Activated T-helper 1 cell treated with anti-CD3 and anti-CD28 coated beads, Interleukin-2, amount 50 U/mL, for 16 hours (primary cell): ENCODE measurements at places on chromosomes 6 and 20.

GRCh38 chr6:148577687-148578488 lies 168.9 kb upstream of the UST start:
- DNase-seq: no peak

DNA sequence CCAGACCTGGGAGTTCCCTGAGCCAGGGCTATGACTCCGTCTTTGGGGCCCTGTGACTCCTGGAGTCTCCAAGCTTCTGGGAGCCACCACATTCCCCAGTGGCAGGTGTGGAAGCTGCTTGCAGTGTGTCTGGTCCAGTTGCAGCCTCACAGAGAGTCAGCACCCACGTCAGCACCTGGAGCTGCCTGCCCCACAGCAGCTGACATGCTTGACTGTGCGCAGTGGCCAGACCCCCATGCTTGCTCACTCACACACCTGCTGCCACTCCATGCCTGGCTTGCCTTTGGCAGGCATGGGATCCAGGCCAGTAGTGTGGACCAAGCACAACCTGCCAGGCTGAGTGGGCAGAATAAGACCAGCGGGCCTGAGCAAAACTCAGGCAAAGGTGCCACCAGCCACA lies 31.0 kb upstream of the ASIP start:
- DNase-seq: no peak

DNA sequence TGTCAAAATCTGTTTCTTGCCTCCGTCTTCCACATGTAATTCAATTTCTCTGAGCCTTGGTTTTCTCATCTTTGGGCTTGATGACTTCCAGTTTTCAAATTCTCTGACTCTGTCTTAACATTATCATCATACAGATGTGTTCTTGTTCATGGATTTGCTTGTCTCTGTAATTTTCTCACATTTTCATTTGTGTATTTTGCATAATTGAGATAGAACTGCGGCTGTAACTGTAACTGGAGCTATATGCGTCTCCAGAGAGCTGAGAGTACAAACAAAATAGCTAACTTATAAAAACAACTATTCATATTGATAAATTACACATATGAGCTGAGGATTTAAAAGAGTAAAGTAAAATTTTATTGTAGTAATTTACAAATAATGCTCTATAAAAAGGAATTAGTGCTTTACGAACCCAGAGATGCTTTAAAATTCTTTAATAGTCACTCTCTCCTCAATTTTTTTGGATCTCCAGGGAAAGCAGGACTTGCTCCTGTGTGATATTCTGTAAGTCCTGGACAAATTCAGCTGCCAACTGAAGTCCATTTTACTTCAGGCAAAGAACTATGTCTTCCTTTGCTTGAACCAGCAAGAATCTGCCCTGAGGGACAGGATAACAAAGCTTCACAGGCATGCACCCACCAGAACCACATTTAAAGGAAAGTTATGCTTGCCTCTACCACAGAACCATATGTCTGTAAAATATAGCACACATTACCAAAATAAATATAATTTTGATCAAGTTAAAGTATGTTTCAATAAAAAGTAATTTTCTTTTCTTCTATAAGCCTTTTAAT lies 288.3 kb downstream of the KHDC1L start:
- DNase-seq: no peak

GRCh38 chr6:157596886-157597285 lies 215.9 kb downstream of the ZDHHC14 start:
- no peak for DNase-seq

DNA sequence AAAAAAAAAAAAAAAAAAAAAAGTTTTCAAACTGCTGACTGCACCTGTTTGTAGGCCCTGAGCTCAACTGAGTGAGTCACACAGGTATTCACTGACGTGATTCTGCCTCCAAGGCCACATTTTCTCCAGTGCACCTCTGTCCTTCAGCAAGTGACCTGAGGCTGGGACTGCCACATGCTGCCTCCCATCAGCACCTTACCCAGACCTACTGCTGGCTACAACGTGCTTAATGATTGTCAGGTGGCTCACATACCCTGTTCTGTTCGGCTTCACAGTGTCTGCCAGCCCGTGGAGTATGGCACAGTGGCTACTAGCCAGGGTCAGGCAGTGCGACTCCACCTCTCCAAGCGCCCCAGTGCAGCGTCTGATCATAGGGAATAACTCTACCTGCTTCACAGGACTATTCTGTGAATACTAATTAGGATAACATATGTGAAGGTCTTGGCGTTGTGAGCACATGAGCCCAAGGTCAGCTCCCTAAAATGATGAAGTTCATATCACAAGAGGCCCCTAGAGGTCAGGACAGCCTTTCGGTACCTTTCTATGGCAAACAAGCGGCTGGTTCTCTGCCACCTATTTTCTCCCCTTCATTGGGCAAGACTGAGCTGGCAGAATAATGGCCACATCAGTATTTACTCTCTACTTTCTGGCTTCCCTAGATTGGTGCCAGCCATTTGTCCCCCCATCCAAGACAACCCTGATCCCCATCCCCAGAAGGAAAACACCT lies 28.1 kb downstream of the RIPOR3 start:
- DNase-seq: no peak

- DNase-seq: no peak
These were observed 19.4 kb downstream of the COL11A2 start for GRCh38 chr6:33172688-33173534.

DNA sequence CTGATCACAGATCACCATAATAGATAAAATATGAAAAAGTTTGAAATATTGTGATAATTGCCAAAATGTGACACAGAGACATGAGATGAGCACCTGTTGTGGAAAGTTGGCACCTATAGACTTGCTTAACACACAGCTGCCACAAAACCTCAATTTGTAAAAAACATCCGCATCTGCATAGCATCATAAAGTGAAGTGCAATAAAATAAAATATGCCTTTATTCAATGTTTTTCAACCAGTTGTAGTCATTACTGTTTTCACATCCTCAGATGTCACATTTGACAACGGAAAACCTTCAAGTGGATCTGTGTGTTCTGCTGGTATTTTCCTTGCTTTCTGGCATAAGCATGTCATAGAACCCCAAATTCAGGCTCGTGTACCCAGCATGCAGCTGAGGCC lies 50.2 kb upstream of the IFNGR1 start:
- no peak for DNase-seq

GRCh38 chr6:116633685-116634084 lies 17.4 kb downstream of the RSPH4A start:
- DNase-seq: no peak

DNA sequence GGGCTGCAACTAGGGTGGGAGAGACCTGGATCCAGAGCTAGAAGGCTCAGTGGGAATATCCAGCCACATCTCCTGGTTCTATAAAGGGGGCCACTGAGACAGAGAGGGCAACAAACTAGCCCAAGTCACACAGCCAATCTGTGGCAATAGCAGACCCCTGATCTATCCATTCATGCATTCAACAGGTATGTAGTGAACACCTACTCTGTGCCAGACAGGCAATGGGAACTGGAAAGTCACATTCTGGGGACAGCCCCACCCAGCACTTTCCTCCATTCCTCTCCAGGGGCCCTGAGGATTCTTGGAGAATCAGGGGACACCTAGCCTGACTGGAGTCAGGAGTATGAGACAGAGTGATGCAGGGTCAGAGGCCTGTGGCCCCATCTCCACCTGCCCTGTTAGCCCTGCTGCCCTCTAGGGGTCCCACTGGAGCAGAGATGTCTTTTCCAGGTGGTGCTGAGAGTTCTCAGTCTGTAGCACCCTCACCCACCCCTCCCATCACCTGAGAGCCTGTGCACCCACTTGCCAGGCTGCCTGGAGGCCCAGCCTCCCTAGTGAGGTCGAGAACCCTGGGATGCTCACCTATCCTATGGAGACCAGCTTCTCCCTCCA lies 13.6 kb downstream of the BPIFA2 start:
- no peak for DNase-seq

GRCh38 chr6:25476126-25476525 lies 175.9 kb upstream of the SCGN start:
- no peak for DNase-seq

DNA sequence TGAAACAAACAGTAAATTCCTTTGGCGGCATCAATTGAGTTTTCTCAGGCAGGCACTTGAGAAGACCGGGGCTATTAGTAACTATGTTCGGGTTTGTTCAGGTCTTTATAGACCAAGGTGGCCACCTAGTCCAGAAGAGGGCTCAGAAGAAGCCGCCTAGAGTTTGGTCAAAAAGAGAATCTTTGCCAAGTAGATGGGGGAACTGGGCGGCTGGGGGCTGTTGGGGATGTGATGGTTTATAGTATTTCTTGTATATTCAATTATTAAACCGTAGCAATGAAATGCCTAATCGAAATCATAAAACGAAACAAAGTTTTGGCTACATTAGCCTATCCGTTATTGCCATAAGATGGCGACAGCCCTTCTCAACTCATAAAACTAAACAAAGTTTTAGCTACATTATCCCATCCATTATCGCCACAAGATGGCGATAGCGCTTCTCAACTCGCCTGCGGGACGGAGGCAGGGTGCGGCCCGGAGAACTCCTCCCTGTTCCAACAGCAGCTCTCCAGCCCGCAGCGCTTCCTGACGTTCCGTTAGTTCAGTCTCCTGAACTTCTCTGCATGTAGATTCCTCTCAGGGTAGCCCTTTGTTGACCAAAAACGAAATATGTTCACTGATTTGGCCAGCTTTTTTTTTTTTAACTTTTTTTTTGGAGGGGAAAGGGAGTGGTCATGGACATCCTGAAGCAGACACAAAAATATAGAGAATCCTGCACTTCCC lies 120.5 kb upstream of the PRSS16 start:
- DNase-seq: peak; percentile 53

DNA sequence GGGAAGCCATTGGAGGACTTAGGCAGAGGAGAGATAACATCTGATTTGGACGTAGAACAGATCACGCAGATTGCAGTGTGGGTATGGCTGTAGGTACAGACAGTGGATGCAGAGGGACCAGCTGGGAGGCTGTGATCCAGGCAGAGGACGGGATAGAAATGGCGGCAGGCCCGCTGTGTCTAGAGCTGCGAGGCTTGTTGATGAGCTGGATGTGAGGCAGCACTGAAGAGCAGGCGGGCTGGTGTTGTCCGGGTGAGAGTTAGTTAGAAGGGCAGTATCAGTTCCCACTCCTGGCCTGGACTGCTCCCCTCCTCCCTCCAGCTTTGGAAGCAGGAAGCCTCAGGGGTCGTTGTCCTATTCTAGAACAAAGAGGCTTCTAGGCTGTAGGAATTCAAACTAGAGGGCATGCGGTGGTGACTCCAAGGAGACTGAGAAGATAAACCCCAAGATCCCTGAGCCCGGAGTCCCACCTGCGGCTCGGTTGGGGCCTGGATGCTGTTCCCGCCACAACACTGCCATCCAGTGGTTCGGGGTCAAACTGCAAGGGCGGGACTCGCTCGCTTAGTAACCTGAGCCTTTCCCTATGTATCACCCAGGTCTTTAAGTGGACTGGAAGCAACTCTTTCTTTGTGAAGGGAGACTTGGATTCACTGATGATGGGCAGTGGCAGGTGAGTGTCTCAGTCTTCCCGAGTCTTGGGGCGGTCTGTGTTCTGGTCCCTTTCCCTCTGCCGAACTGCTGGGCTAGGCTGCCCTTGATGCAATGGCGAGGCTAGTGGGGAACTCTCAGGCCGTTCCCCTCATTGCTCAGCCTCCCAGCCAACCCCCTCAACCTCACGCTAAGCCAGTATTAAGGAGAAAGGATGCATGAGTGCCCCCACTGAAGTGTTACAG lies 11.2 kb downstream of the TLDC2 start:
- DNase-seq: peak; percentile 66

GRCh38 chr20:1663917-1664316 lies 6.3 kb upstream of the SIRPG start:
- no peak for DNase-seq

- DNase-seq: no peak
These were observed 22.0 kb upstream of the MAFB start for GRCh38 chr20:40711079-40711478.

DNA sequence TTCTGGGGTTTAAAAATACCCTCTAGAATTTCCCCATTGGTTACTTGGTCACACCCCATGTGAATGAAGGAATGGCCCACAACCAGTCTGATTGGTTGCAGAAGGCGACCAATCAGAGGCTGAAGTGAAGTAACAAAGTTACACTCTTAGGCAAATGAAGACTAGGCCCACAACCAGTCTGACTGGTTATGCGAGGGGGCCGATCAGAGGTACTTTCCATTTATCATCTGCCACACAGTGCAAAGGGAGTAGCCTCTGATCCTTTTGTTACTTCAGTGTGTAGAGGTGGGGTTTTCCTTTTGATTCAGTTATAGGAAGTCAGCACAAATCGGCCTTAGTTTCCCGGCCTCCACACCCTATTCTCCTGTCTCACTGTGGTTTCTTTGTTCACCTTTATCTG lies 61.2 kb upstream of the SGK1 start:
- no peak for DNase-seq

GRCh38 chr6:136471372-136471771 lies 78.8 kb downstream of the MAP7 start:
- no peak for DNase-seq

- DNase-seq: no peak
These were observed 71.3 kb downstream of the SLC22A3 start for GRCh38 chr6:160419488-160419887.

- DNase-seq: no peak
These were observed 731.4 kb upstream of the CITED2 start for GRCh38 chr6:140105857-140106256.

DNA sequence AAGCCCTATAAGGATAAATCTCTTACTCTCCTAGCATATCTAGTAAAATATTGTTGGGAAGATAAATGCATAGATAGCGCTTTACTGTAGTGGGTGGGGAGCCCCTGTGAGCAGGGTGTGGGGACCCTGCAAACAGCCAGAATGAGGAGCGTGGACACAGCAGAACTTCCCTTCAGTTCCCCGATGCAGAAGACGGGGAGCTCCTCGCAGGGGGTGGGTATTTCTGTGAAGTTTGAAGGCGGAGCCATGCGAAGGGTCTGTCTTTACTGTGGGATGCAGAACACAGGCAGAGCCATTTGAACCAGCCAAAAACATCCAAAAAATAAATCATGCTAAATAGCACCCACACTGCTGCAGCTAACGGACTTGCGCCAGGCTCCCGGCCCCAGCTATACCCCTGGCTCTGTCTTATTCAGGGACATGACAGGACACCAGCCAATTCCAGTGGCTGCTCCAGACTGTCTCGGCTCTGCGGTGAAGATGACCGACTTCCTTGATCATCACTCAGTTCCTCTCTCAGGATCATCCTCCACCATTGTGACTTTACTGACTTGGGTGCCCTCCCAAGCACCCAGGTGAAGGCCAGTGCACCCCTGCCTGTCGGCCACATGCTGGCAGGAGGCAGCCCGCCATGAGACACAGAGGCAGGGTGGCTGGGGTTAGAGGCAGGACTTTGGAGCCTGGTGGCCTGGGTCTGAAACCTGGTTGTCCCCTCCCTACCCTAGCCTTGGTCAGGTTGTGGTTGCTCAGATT lies 134.5 kb downstream of the SMOC2 start:
- no peak for DNase-seq

- no peak for DNase-seq
These were observed 91.2 kb downstream of the PRSS35 start for GRCh38 chr6:83603551-83603950.

GRCh38 chr20:62576815-62577489 lies 65.4 kb upstream of the SLCO4A1 start:
- no peak for DNase-seq
